Smooth muscle cell of trachea (primary cell): ENCODE measurements at places on chromosomes 3 and 15. TPM values are rescaled to one million over a fixed set of nuclear protein-coding genes. Genes with fewer than 3 reads are reported as not detected.

The RAB8B gene
- total RNA-seq = 123 and 209 TPM in 2 replicates

The GHSR gene
- not detected in 2 replicates for total RNA-seq

The TRH gene
- total RNA-seq = not detected in 2 replicates

The LTF gene
- total RNA-seq = not detected in 2 replicates

The COL7A1 gene
- total RNA-seq = 22.5 and 52.6 TPM in 2 replicates

The SMCO1 gene
- not detected in 2 replicates for total RNA-seq

The LRRC2 gene
- under 0.01 and 0.99 TPM in 2 replicates for total RNA-seq

The DLL4 gene
- 0.17 and 0.73 TPM in 2 replicates for total RNA-seq

The PLSCR2 gene
- total RNA-seq = not detected in 2 replicates

The RFTN1 gene
- total RNA-seq = 62.5 and 152 TPM in 2 replicates

The FBXW12 gene
- total RNA-seq = 0.15 TPM in 1 of 2 replicates, not detected in the other

The SLC2A2 gene
- total RNA-seq = not detected in 2 replicates

The CIDEC gene
- total RNA-seq = 0.17 and 0.44 TPM in 2 replicates

The PLIN1 gene
- under 0.01 and 0.50 TPM in 2 replicates for total RNA-seq

The MRPL47 gene
- total RNA-seq = 22.7 and 38.8 TPM in 2 replicates

The BDH1 gene
- total RNA-seq = 1.7 and 8.7 TPM in 2 replicates

The PDZRN3 gene
- total RNA-seq = 51.2 and 78.2 TPM in 2 replicates

The GP9 gene
- total RNA-seq = not detected in 2 replicates

The MYH15 gene
- 0.50 and 1.0 TPM in 2 replicates for total RNA-seq

The GTF2A2 gene
- 23.7 and 39.4 TPM in 2 replicates for total RNA-seq

The ITIH1 gene
- not detected in 2 replicates for total RNA-seq

The MAP1A gene
- 150 and 180 TPM in 2 replicates for total RNA-seq

The TMCO5A gene
- not detected in 2 replicates for total RNA-seq

The MYL3 gene
- not detected in 2 replicates for total RNA-seq

The C2CD4B gene
- 0.15 TPM in 1 of 2 replicates, not detected in the other for total RNA-seq

The DNAH1 gene
- total RNA-seq = 1.9 and 5.0 TPM in 2 replicates

The SQOR gene
- total RNA-seq = 82.3 and 158 TPM in 2 replicates

The ISG20 gene
- total RNA-seq = 2.5 and 4.8 TPM in 2 replicates

The RAD51 gene
- total RNA-seq = 1.3 and 4.1 TPM in 2 replicates

The PRTG gene
- total RNA-seq = 1.6 and 1.7 TPM in 2 replicates

The BAHD1 gene
- total RNA-seq = 7.3 and 9.6 TPM in 2 replicates
